ENCODE measurements at places on chromosomes 16 and 17.

DNA sequence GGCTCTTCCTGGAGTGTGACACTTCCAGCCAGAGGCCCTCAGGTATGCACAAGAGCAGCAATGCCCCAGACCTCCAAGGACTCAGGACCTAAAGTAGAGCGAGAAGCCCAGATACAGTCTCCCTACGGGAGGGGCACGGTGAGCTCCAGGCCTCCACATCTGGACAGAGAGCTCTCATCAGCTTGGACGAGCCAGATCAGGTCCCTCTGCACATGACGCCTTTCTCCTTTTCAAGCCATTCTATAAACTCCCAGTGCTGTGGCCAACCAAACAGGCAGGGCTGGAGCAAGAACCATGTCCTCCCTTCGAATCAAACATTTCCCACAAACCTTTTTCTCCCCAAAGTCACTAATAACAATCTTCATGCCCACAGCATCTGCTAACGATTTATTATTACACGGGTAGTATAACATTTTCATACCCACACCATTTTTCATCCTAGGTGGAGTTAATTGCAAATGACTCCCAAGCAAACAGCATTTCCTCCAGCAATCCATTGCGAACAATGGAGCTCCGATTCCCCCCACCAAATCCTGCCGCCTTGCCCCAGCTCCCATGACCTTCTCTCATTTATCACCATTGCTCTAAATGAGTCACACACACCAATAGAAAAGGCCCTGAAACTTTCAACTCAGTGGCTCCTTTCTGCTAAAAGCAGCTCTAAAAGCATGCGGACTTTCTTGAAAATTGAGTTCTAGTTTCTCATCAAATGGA, 24.2 kb upstream of the NLRP1 start:
- DNase-seq: no peak

GRCh38 chr17:66677201-66677981, 157.5 kb upstream of the CACNG5 start:
- no peak for DNase-seq

GRCh38 chr16:3573146-3573815, 3.9 kb downstream of the NLRC3 start:
- DNase-seq: no peak

- DNase-seq: no peak
These were observed 490.5 kb upstream of the CDH5 start for GRCh38 chr16:65876056-65876408.

DNA sequence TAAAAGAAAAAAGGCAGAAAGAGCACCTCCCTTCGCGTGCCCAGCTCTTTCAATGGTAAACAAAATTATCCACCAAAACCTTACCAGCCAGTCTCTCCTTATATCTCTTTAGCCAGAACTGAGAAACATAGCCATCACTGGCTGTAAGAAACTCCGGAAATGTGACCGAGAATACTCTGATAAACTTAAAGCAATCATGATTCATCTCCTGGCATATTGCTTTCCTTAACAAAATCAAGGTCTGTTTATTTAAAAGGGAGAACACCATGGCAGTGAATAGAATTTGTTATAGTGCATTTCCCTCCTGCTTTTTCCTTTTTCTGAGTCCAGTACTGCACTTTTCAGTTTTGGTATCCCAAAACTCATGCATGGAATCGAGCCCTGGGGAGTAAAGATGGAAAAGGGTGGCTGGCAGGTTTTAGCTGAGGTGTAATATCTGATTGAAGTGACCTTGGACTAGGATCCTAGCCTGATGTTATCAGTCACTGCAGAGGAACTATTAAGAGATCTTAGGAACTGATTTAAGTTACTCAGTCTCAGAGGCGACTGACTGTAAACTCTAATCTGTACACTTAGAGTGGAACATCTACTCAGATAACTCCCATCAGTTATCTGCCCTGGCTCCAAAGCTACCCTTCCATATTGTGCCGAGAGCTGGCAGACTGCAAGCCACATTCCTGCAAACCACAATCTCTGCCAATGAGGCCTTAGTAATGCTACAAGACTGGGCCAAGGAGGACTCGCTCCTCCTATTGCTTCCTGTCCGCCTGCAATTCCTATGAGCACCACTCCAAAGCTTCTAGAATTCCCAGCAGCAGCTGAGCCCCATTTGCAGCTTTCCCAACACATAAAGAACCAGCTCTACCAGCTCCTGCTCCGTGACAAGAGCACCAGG, 7.4 kb upstream of the COX10 start:
- no peak for DNase-seq

GRCh38 chr17:10683853-10684252, 13.5 kb downstream of the SCO1 start:
- DNase-seq: no peak

Measured in activated CD4-positive, CD25-positive, alpha-beta regulatory T cell treated with anti-CD3 and anti-CD28 coated beads, Interleukin-2, amount 50 U/mL, for 72 hours (primary cell).